Activated CD8-positive, alpha-beta T cell treated with anti-CD3 and anti-CD28 coated beads, Interleukin-2, amount 10 ng/mL, durations not matched to agents 7 days and 5 days (primary cell): ENCODE measurements at places on chromosomes 1 and 21. TPM values are rescaled to one million over a fixed set of nuclear protein-coding genes. Genes with fewer than 3 reads are reported as not detected.

PLA2G4A gene
- total RNA-seq = not detected

GRCh38 chr21:45472445-45473365 is 67.7 kb downstream of the COL18A1 start:
- H3K27ac ChIP-seq = no peak overlapping the region
- DNase-seq = no peak
- peaks cover 12% of the 10 kb centered on the region for H3K4me1 ChIP-seq
- H3K27me3 ChIP-seq = no peaks in the 10 kb centered on the region
- no peak overlapping the region for H3K4me3 ChIP-seq

DNA sequence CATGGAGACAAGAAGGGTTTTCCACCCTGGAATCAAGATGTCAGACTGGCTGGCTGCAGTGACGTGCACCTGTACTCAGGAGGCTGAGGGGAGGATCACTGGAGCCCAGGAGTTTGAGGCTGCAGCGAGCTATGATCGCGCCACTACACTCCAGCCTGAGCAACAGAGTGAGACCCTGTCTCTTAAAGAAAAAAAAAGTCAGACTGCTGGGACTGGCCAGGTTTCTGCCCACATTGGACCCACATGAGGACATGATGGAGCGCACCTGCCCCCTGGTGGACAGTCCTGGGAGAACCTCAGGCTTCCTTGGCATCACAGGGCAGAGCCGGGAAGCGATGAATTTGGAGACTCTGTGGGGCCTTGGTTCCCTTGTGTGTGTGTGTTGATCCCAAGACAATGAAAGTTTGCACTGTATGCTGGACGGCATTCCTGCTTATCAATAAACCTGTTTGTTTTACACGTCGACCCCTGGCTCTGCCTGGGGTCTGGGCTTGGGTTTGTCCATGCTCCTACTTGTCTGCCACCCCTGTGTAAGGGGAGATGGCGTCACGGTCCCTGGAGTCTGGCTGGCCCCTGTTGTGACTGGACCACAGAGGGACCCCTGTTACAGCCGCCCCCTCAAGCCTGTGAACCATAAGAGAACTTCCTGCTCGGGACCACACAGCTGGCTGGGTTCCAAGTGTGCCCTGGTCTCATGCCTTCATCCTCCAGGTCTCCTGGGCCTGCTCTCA is 20.9 kb upstream of the VPS13D start:
- peak overlapping the region; percentile 78 for H3K27ac ChIP-seq
- peaks cover 63% of the 10 kb centered on the region for H3K4me1 ChIP-seq
- DNase-seq = peak; percentile 88
- peaks cover 49% of the 10 kb centered on the region for H3K36me3 ChIP-seq
- no peak overlapping the region for H3K4me3 ChIP-seq

- H3K27me3 ChIP-seq = peaks cover 11% of the 10 kb centered on the region
- no peaks in the 10 kb centered on the region for H3K36me3 ChIP-seq
- no peak overlapping the region for H3K27ac ChIP-seq
- H3K4me3 ChIP-seq = no peak overlapping the region
Measured at GRCh38 chr1:47547753-47548573, 110.1 kb downstream of the FOXD2 start.

DNA sequence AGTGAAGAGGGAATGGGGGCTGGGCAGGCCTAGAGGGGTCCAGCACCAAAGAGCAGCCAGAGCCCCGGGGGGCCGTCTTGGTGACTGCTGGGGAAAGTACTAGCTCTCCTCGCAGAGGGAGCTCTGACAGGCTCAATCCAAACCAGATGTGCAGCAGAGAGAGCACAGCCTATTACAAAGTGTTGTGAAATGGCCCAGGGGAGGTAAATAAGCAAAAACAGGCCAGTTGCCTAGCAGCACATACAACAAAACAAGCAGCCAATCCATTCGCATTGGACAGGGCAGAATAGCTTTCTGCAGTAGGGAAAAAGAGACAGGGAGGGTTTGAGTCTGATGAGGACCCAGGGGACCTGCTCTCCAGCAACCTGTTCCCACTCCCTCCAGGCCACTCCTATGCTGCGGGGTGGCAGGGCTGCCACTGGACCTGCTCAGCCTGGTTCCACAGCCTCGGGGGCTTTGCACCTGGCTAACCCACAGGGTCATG is 239.6 kb upstream of the FGGY start:
- H3K4me1 ChIP-seq = peaks cover 13% of the 10 kb centered on the region
- DNase-seq = no peak
- H3K4me3 ChIP-seq = no peak overlapping the region
- H3K27ac ChIP-seq = no peak overlapping the region
- peaks cover 4% of the 10 kb centered on the region for H3K36me3 ChIP-seq

- H3K27ac ChIP-seq = no peak overlapping the region
- peaks cover 55% of the 10 kb centered on the region for H3K36me3 ChIP-seq
- H3K27me3 ChIP-seq = no peaks in the 10 kb centered on the region
- H3K4me3 ChIP-seq = no peak overlapping the region
Measured at GRCh38 chr21:36347962-36348328, 27.9 kb downstream of the MORC3 start.

CAMK2N1 gene
- 0.44 TPM for total RNA-seq

BNIPL gene
- 1.1 TPM for total RNA-seq
